ENCODE measurements at places on chromosomes 3 and 15.

- no peak for DNase-seq
Measured at GRCh38 chr3:58203541-58203940, 7.2 kb downstream of the DNASE1L3 start.

DNA sequence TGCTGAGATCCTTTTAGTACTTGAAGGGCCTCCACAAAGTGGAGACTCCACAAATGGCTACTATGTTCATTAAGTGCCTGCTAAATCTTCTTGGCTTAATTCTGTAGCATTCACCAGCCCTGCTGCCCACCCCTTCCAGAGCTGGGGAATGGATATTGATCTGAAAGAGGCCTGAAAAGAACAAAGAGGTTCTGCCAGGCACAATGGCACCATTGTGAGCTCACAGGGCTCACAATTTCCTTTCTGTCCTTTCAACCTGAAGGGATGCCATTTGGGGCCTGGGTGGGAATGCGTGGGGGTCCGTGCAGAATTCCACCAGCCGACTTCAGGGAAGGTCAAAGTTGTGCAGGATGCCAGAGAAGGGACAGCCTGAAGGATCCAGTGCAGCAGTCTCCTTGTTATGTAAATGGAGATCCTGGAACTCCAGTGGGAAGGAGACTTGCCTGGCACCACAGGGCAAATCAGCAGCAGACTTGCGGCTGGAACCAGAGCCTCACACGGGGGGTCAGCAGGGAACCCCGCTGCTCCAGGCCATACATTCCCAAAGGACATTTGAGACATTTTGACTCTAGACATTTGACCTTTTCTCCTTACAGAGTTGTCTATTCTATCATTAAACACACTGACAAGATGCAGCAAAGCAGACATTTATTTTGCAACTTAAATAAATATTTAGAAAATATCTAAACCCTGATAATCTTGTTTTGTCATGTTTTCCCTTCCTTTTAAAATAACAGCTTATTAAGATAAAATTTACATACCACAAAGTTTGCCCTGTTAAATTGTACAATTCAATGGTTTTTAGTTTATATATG, 21.5 kb upstream of the MORF4L1 start:
- no peak for DNase-seq

DNA sequence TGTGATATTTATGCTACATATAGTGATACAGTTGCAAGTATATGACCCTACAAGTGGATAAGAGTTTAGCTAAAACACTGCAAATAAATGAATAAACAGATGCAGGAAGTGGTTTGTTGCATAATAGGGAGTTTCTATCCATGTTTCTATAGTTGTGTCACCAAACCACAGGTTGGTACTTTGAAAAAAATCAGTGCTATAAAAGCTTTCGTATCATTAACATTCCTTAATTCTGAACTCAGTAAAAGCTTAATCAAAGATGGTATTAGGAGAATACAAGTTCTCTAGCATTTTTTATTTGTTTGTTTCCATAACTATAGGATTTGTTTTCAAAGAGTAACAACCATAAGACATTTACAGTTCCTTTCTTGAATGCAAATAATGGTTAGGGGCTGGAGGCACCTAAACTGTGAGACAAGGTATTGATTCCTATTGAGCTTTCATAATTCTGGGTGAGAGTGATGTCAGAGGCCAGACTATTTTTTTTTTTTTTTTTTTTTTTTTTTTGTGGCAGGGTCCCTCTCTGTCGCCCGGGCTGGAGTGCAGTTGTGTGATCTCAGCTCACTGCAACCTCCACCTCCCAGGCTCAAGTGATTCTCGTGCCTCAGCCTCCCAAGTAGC, 29.6 kb downstream of the CPOX start:
- no peak for DNase-seq

DNA sequence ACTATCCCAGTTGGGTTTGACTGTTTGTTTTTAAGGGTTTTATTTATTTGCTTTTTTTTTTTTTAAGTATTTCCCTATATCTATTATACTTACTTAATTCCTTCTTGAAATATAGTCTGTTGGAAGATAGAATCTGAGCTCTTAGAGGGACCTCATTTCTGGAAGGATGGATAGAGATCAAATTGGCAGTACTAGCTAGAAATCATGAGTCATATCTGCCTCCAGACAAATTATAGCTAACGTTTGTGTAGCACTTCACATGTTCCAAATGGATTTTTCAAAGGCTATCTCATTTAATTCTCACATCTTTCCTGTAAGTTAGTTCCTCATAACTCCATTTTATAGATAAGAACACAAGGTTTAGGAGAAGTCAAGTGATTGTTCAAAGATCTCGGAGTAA, 384.7 kb downstream of the ZIC1 start:
- no peak for DNase-seq

DNA sequence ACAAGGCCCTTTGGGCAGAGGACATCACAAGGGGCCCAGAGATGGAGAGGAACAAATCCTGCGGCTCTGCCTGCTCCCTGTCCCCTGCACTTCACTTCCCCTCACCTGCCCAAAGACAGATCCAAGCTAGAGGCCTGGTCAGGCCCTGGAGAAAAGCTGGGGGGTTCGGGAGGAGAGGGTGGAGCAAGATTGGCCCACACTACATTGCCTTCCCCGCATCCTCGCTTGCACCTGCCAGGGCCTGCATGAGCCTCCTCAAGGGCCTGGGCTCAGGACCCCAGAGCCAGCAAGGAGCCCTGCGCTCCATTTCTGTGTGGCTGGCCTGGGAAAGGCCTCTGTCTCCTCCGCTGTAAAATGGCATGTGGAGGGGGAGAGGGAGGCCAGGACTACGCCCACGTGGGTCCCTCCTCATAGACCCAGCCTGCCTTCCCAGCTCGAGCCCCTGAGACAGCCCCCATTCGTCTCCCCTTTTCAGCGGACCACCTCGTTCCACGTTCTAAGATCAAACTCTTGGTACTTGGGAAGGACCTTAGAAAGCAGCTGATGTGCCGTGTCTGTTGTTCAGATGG, 106.0 kb downstream of the HMG20A start:
- no peak for DNase-seq

DNA sequence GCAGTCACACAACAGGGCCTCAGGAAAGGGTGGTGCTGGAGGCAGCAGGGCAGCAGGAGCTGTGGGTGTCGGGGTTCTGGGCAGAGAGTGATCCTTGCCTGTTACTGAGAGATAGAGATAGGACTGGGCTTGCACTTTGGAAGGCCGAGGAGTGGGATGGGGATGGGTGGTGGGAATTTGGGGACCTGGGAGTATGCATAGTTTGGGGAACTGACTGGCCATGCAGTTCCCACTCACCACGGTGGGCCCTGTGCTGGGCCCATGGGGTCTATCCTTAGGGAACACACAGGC, 192.5 kb upstream of the LINGO1 start:
- DNase-seq, result no peak

DNA sequence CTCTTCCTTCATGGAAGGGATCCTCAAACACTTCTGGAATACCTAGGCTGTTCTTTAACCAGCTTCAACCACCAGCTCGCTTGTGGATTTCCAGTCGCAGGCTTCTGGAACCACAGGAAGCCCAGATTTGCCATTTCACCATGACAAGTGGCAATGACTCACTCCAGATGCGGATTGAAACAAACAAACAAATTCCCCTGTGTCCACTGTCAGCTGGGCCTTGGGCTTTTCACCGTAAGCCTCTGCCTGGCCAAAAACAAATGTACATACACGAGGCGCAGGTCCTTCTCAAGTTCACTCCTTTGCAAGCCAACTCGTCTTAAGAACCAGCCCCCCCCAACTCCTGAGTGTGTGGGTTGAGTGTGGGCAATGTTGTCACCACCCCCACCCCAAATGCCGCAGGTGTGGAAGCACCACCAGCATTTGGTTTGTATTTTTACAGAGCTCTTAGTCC, 8.8 kb downstream of the BCL6 start:
- no peak for DNase-seq

GRCh38 chr15:99424978-99425656, 140.7 kb upstream of the MEF2A start:
- peak; percentile 38 for DNase-seq

DNA sequence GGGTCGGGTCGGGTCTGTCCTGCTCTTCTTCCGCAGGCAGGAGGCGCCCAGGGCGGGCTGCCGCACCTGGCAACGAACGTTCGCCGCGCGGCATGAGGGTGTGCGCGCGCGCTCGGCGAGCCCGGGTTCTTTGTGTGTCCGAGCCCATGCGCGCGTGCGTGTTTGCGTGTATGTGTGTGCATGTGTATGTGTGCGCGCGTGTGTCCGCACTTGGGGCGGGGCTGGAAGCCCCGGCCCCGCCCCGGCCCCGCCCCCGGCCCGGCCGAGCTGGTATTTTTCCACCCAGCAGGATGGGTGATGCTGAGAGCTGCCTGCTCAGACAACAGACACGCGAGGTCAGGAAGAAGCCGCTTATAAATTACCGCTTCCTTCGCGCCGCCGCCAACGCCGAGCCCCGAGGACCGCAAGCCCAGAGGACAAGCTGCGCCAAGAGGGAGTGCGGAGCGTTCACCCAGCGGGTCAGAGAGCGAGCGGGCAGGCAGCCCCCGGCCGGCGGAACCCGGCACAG, at the start of gene SLC6A6:
TSS of gene SLC6A6 (plus strand) at position 303 of the 508 bp plus-strand sequence. CDS start 41,029 bp downstream, outside the sequence.
- peak; percentile 89 for DNase-seq

- DNase-seq, result no peak
Measured at GRCh38 chr15:25643120-25643519, 204.3 kb upstream of the UBE3A start.

GRCh38 chr3:47419083-47420043, 38.5 kb downstream of the PTPN23 start:
- no peak for DNase-seq

- DNase-seq, result no peak
Measured at GRCh38 chr3:66098436-66098835, 59.7 kb upstream of the MAGI1 start.

DNA sequence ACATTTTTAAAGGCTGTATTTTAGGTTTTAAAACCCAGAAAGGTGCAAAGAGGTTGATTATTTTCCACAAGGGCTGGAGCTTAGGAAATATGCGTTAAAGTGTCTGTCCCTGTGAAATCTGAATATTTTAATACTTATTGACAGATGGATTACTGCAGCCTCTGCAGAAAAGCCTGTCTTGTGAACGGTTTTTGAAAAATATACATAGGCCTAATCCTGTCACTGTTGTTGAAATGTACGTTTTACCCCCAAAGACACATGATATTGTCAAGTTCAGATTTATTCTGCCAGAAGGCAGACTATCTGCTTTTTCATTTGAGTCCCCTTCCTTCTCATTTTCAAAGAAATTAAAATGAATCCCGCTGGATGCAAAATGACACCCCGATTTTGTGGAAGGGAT, 2.2 kb upstream of the BCL6 start:
- no peak for DNase-seq

GRCh38 chr3:87997298-87997697, 61.5 kb downstream of the CGGBP1 start:
- DNase-seq, result no peak

DNA sequence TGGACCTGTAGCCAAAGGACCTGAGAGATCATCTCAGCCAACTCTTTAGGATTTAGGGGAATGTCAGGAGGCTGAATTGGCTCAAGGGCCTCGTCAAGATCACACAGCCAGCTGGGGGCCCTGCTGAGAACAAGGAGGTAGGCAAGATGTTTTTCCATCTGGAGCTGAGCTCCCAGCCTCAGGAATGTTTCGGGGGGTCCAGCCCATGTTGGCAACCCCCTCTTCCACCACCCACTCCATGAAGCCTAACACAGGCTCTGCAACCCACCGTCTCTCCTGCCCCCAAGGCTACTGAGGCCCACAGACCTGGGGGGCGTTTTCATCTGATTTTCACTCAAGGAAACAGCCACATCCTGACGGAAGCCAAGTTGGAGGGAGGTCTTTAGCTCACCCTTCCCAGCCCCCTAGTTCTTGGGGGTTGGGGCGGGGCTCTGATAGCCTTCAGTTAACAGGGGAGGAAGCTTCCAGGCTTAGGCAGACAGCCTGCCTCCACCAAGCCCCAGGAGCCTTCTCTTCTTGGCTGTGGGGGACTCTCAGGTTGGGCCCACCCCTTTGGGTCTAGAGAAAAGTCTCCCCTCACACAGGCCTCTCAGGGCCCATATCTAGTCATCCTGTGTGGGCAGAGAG, 48.8 kb downstream of the EPHB3 start:
- no peak for DNase-seq

DNA sequence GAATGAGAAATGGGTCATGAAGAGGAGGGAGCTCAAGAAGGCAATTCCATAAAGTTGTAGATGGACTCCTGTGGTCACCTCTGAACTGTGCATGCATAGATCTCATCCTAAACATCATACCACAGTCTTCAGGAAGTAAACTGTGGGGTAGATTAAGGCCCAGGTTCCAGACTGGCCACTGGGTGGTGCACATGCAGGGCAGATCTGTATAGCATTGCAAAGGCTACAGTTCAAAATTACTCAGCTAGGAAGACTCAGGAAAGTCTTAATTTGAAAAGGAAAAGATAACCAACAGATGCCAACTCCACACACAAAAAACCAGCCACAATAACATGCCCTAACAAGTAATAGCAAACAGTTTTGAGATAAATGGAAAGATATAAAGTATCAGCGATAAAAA, 20.3 kb downstream of the KY start:
- no peak for DNase-seq

- no peak for DNase-seq
Measured at GRCh38 chr15:33059184-33059583, 135.3 kb downstream of the FMN1 start.

DNA sequence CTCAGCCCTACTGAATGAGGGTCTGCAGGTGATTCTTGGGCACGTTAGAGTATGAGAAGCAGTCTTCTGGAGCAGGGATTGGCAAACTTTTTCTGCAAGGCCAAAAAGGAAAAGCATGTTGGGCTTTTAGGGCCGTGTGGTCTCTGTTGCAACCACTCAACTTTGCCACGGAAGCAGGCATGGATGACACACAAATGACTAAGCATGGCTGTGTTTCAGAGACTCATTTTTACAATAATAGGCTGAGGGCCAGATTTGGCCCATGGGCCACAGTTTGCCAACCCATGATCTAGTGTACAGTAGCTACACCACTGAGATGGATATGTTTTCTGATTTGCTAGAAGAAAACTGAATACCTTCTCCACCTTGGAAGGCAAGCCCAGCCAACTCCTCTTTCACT, 66.1 kb upstream of the PRICKLE2 start:
- DNase-seq, result no peak

- no peak for DNase-seq
Measured at GRCh38 chr3:49422379-49423248, at the start of gene AMT. AMT (minus strand) TSS chr3:49422473; CDS start chr3:49422450, 23 bp downstream.

GRCh38 chr3:122640437-122640999, 40.1 kb upstream of the PARP14 start:
- no peak for DNase-seq

GRCh38 chr3:148601766-148602685, 95.7 kb upstream of the AGTR1 start:
- DNase-seq, result no peak

GRCh38 chr3:149315694-149316093, 17.7 kb downstream of the TM4SF18 start:
- no peak for DNase-seq

- DNase-seq, result no peak
Measured at GRCh38 chr15:74924525-74924924, 13.3 kb downstream of the COX5A start.

Measured in stimulated activated CD8-positive, alpha-beta memory T cell treated with anti-CD3 and anti-CD28 coated beads, Interleukin-4, amount 100 ng/mL, for 24 hours (primary cell).